ENCODE measurements at places on chromosomes 5 and 9.

DNA sequence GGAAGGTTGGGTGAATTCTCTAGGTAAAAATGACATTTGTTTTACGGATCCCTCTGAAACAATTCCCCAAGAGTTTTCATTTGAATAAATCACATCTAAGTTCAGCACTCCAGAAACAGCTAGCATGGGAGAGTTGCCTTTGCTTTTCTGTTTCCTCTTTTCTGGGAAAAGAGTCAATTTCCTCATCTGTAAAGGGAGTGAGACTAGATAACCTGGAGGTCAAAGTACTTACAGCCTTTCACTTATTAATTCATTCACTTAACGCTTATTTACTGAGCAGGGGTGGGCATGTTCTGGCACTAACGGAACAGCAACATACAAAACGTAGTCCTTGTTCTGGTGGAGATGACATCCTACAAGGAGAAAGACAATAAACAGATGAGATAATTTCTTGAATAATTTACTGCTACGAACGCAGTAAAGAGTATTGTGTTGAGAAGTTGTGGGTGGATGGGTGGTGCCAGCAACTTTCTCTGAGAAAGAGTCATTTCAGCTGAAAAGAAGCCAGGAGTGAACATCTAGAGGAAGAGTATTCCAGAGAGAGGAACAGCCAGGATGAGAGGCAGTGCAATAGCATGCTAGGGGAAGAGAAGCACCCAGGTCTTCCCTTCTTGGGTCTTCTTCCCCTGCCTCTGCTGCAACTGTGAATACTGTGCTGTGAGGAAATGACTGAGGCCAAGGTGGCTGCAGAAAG lies 335.6 kb downstream of the ZSWIM6 start:
- DNase-seq, result no peak

DNA sequence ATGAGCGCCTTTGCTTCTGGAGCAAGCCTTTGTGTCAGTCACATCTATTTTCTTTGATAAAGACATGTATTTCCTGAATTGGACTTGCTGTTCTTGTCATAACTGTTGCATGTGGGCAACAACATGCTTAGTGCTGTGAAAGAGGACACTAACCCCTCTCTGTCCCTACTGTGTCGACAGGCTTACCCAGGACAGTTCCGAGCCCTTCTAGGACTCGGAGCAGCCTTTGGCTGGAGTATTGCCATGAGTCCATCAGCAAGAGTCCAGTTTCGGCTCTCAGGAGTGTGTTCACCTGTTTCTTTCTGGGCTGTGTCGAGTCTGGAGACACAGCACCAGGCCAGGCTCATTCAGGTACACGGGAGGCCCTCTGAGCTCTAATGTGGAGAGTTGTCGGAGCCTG lies 36.1 kb upstream of the PHF2 start:
- DNase-seq, result no peak

GRCh38 chr5:40842351-40842750 lies 1.2 kb downstream of the CARD6 start:
- DNase-seq, result no peak

GRCh38 chr9:26483991-26484390 lies 408.6 kb downstream of the CAAP1 start:
- no peak for DNase-seq

- DNase-seq, result no peak
Observed at GRCh38 chr5:138903130-138903775, 28.1 kb upstream of the LRRTM2 start.

- no peak for DNase-seq
Observed at GRCh38 chr5:54146916-54147315, 163.5 kb downstream of the ARL15 start.

GRCh38 chr9:87256973-87257372 lies 240.7 kb upstream of the DAPK1 start:
- no peak for DNase-seq

GRCh38 chr9:133990366-133991213 lies 1.5 kb downstream of the VAV2 start:
- DNase-seq, result no peak

GRCh38 chr9:105047742-105048041 lies 119.7 kb upstream of the ABCA1 start:
- DNase-seq, result no peak

Measured in stimulated activated CD8-positive, alpha-beta memory T cell treated with anti-CD3 and anti-CD28 coated beads, Interleukin-4, amount 100 ng/mL, for 24 hours (primary cell).